Natural killer cell (primary cell): ENCODE measurements at places on chromosomes 2 and 18. TPM values are rescaled to one million over a fixed set of nuclear protein-coding genes. Genes with fewer than 3 reads are reported as not detected.
A peak's percentile ranks its signal among the peaks of the same experiment; 100 is the strongest.

Gene DUSP19
- total RNA-seq, result 1.1 TPM

Gene NT5DC4
- 0.45 TPM for total RNA-seq

DNA sequence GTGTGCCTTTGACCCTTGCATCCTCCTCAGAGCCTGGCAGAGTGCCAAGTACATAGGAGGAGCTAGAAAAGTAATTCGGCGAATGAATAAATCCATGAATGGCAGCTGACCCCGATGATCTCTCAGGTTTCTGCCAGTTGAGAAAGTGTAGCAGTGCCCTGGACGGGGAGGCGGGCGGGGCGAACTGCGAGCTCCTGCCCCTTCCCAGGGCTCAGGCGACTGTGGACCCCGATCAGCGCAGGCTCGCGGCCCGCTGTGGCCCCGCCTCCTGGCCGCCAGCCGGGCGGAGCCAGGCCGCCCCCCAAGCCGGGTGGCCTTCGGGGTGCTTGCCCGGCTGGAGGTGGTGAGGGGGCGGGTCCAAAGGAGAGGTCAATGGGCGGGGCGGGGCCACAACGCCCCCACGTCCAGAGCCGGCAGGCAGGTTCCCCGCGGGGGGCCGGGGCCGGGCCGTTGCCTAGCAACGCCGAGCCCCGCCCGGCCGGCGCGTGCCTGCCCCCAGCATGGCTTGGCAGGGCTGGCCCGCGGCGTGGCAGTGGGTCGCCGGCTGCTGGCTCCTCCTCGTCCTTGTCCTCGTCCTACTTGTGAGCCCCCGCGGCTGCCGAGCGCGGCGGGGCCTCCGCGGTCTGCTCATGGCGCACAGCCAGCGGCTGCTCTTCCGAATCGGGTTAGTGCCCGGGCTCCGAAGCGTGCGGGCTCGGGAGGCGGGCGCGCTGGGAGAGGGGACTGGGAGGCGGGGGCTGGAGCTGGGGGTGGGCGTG lies 30.6 kb upstream of the TMBIM1 start:
- peak; percentile 73 for DNase-seq

GRCh38 chr2:60641811-60642788 lies 88.6 kb upstream of the BCL11A start:
- no peak for DNase-seq

DNA sequence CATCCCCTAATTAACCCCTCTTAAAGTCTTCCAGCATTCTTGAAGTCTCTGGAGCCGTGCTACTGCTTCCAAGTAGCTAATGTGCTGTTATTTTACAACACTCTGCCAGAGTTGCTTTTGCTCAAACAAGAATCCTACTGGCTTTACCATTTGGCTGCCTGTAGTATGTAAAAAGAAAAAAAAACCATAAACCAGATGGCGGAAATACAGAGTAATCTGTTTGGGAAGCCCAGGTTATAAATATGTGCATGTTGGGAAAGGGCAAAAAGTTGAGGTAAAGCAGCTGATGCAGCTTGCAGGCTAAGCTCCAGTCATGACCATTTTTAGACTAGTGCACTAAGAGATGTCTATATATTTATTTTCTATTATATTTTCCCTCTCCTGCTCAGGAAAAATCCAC lies 313.2 kb upstream of the ETAA1 start:
- no peak for DNase-seq

DNA sequence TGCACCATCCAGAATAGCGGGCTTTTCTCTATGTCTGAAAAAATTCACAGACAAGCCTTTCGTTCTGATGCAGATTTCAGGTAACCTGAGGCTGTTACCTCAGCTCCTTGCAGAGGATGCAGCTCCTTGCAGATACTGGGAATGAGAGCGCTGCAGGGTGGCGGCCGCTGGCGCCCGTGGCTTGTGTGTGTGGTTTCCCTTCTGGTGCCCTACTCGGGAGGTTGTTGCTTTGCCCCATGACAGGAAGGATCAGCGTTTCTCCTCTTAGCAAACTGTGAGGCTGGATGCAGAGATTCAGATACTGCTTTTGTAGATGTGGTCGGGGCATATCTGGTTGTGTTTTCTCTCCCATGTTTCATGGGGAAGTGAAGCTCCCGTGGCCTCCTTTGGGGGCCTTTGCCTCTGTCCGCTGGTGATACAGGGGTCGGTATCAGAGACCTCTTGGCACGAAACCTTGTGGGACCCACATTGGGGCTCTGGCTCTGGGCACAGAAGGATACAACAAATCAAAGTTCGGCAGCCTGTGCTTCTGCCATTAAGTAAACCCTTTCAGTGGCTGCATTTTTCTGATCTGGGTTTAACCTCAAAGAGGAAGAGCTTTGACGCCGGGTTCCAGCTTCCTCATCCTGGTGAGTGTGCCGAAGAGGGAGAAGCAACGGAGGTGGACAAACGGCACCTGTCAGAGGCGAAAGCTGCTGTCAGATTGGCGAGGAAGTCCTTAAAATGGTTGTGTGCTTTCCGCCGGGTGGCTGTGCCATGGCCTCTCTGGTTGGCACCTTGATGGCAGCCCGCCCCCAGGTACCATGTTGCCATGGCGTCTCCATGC lies 127.8 kb downstream of the MBP start:
- no peak for DNase-seq

Gene HOXD9
- not detected for total RNA-seq

Gene PPP1R1C
- not detected for total RNA-seq

DNA sequence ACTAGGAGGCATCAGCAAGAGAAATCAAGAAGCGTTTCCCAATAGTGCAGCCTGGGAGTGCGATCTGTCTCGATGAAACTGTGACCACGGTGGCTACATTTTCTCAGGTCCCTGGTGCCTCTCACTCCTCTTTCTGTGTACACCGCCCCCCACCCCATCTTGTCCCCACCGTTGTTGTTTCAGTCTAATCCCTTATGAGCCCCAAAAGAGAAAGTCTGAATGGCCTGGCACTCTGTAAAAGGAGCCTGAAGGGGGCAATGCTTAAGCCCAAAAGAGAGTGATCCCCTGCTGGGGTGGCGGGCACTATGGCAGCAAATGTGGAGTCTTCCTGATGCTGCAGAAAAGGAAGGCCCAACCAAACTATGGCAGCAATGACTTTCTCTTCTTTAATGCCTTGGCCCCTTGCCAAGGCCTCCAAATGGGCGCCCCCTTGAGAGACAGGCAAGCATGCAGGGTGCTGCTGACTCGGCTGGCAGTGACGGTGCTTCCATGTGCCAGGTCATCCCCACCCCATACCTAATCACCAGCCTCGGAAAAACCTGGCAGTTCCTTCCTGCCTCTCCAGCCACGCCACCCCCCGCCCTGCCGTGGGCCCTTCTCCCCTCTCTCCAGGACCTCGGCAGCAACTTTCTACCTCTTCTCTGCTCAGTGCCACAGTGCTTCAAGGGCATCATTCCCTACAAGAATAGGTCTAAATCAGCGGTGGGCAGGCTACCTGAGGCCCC lies 123.0 kb downstream of the CYP26B1 start:
- DNase-seq, result no peak

Gene IL18RAP
- total RNA-seq, result 309 TPM

- DNase-seq, result no peak
Observed at GRCh38 chr2:201839727-201840126, 33.4 kb downstream of the CDK15 start.

GRCh38 chr2:149191915-149192314 lies 138.5 kb upstream of the LYPD6 start:
- DNase-seq, result no peak

- DNase-seq, result no peak
Observed at GRCh38 chr2:6068429-6068828, 376.2 kb downstream of the SOX11 start.

- no peak for DNase-seq
Observed at GRCh38 chr18:5173646-5174045, 23.4 kb downstream of the AKAIN1 start.

GRCh38 chr2:164852086-164852485 lies 10.5 kb upstream of the COBLL1 start:
- no peak for DNase-seq

- DNase-seq, result no peak
Observed at GRCh38 chr18:51383116-51383515, 185.6 kb upstream of the MEX3C start.

Gene AGXT
- not detected for total RNA-seq

- no peak for DNase-seq
Observed at GRCh38 chr2:56582570-56582969, 398.8 kb downstream of the CCDC85A start.

GRCh38 chr2:159521272-159521671 lies 95.1 kb downstream of the BAZ2B start:
- DNase-seq, result no peak

- no peak for DNase-seq
Observed at GRCh38 chr18:47593744-47594472, 336.6 kb downstream of the SMAD2 start.

DNA sequence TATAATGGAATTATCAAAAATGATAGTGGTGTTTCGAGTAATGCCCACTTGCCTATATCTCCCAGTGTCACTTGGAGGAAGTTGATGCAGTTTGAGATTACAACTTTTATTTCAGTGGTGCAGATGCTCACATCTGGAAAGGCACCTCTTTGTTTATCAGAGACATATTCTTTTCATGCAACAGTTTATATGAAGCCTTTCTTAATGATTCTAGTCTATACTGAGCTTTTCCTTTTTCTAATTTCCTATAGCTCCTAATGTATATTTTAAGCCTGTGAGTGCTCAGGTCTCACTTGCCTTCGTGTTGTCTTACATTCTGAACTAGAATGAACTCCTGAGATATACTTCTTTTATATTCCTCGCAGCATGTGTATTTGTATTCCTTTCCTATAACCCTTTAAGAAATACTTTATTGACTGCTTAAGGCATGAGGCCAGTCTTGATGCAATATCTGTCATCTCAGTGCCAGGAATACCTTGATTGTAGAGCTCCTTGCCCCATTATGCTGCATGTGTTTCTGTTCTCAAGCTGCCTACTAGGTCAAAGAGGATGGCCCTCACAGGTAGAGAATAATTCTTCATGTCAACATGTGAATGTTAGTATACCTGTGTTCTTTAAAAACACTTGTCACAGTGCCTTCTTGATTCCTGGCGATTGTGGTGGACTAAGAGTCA lies 52.6 kb downstream of the VRK2 start:
- no peak for DNase-seq

DNA sequence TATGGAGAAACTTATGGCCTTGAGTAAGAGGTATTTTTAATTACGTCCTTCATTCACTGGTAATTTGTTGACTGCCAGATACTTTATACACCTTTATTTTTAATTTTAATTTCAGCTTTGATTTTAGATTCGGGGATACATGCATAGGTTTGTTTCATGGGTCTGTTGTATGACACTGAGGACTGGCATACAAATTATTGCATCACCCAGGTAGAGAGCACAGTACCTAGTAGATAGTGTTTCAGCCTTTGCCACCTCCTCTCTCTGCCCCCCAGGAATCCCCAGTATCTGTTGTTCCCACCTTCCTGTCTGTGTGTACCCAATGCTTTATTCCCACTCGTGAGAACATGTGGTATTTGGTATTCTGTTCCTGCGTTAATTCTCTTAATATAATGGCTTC lies 137.9 kb downstream of the RTN4 start:
- no peak for DNase-seq

DNA sequence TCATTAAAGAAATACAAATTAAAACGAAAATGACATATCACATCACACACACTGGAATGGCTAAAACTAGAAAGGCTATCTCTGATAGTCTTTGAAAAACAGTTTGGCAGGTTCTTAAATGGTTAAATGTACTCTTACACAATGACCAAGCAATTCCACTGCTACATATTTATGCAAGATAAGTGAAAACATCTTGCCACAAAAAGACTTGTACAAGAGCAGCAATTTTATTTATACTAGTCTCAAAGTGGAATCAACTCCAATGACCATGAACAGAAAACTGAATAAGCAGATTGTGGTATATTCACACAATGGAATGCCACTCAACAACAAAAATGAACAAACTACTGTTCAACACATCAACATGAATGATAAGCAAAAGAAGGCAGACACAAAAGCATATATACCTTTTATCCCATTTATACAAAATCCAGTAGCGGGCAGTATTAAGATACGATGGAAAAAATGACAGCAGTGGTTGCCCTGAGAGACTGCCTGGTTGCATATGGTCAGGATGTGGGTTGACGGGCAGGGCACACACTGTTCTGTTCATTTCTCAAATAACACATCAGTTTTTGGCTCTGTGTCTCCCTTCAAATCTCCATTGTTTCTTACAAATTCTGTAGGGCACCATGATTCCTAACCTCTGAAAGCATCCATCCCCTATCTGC lies 25.4 kb downstream of the SP100 start:
- peak; percentile 74 for DNase-seq

Gene CABYR
- 0.94 TPM for total RNA-seq

Gene ATP5F1A
- total RNA-seq, result 209 TPM

DNA sequence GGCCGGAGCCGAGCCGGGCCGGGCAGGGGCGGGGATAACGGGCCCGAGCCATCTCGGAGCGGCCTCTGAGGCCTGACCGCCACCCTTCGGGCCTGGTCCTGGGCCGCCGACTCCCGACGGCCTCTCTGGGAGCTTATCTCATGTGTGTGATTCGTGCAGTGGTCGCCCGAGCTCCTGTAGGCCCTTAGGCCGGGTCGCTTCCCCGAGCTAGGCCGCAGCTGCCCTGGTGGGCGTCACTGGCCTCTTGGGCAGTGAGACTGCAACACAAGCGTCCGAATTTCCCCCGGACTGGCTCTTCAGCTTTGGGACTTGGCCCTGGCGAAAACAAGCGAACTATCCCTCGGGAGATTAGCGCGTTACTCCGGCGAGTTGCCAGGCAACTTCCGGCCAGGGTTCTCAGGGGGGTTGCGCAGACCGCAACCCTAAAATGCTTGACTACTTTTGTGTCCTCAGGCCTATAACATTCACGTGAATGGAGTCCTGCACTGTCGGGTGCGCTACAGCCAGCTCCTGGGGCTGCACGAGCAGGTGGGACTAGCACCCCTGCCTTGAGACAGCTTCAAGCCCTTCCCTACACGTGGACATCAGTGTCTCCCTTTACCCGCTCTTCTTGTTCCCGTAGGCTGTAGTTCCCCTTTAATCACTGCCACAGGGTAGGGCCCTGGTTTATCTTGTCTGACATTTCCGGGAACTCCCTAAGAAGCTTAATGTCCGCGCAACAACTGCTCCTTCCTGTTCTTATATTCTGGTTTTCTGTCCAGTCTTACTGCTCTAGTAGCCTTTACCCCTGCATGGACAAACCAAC lies 602 bp downstream of the SNX17 start:
- peak; percentile 65 for DNase-seq

DNA sequence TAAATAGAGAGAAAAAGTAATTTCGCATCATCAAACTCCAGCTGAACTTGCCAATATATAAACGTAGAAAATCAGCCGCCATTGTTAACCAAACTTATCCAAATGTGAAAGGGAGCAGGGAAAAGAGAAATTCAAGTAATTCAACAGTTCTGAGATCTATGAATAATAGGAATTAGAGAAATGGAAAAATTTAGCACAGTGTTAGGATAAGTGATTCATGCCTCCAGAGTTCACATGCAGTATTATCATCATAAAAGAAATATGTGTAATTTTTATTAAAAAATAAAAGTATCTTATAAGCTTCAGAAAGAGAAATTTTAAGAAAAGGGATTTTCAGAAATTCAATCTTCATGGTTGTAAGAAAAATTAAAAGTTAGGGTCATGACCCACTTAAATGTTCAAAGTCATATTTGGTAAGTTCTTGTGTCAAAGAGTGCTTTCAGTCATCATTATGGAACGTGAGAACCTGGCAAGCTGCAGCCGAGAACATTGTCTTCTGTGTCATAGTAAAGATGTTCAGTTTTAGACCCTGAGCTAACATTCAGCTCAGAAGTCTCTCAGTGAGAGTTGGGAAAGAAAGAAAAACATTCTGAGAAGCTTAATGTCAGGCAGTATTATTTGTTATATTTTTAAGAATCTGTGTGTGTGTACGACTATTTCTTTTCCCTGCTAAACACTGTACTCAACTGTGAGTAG lies 414.3 kb upstream of the RGPD4 start:
- no peak for DNase-seq

- DNase-seq, result no peak
Observed at GRCh38 chr2:21406911-21407310, 283.1 kb downstream of the TDRD15 start.

GRCh38 chr2:152475982-152476381 lies 141.0 kb downstream of the FMNL2 start:
- DNase-seq, result no peak
